Stimulated activated CD4-positive, alpha-beta T cell treated with anti-CD3 and anti-CD28 coated beads, Interleukin-15, amount 100 ng/mL, for 24 hours (primary cell): ENCODE measurements at places on chromosomes 2 and 18.
A peak's percentile ranks its signal among the peaks of the same experiment; 100 is the strongest.

GRCh38 chr2:12001621-12002020 is 255.2 kb downstream of the LPIN1 start:
- no peak for DNase-seq

DNA sequence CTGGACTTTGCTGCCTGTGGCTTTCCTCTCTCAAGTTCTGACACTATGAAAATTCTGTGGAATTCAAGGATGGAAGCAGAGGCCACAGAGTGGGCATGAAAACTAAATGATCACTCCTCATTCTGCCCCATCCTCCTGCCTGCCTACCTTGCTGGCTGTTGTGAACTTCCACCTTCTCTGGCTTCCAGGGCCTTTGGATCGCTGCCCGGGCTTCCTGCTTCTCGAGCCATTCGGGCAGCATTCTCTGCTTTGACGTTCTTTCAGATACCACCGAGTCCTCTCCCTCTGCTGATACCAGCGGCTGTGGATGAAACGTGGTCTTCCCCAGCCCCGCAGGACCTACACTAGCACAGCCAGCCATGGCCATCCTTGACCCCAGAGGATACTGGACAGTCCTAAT is 327.7 kb upstream of the SLC14A2 start:
- no peak for DNase-seq

GRCh38 chr2:36438449-36438977 is 82.9 kb downstream of the CRIM1 start:
- no peak for DNase-seq

- peak; percentile 49 for DNase-seq
These were observed 821 bp upstream of the EPHA4 start for GRCh38 chr2:221572821-221573429.
